ENCODE measurements at places on chromosomes 7 and 10.

DNA sequence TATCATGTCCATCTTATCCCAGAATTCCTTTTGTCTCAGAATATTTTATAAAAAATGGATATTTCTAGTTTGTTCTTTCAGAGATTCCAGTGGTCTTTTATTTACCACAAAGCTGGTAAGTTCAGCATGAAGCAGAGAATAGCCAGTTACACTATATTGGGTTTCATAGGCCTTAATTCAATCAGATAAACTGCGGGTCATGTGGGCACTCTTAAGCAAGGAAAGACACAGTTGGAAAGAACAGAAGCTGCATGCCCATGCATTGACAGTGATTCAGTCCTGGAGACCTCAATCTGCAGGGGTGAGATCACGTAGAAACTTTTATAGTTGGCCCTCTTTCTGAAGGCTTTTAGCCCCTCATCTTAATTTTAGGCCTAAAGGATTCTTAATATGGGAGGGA, 281.3 kb upstream of the IGFBP3 start:
- no peak for DNase-seq

- DNase-seq = no peak
Measured at GRCh38 chr7:25310896-25311295, 82.6 kb upstream of the NPVF start.

DNA sequence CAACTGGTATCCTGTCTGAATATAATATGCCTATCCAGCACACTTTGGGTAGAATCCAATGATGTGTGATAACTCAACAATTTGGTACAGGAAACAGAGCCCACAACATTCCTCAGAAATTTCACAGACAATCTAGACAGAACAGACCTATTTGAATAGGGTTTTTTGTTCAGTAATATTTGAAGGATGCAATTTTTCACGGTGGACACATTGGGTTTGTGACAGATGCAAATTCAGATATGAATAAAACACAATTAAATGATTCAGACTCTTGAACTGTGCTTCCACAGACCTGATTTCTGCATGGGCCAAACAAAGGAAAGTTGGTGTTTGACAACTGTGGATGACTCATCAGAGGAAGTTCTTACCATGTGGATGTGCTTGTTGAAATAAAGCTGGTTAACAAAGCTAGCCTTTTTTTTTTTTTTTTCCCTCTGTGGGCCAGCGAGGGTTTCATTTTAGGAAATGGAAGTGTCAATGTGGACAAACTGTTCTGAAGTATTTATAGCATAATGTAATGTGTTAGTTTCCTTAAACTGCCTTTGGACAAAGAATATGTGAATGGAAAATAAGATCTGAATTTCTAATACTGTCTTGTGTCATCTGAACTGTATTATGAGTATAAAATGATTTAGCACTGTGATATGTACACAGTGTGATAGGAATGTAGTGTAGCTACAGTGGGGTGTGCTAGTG, 43.2 kb upstream of the FAM133B start:
- no peak for DNase-seq

- no peak for DNase-seq
Measured at GRCh38 chr10:62250594-62251198, 17.9 kb downstream of the RTKN2 start.

GRCh38 chr7:151138153-151138851, 29.2 kb downstream of the GBX1 start:
- no peak for DNase-seq

Measured in GM19239 (cell line).